ENCODE measurements at places on chromosomes 7 and 10.

DNA sequence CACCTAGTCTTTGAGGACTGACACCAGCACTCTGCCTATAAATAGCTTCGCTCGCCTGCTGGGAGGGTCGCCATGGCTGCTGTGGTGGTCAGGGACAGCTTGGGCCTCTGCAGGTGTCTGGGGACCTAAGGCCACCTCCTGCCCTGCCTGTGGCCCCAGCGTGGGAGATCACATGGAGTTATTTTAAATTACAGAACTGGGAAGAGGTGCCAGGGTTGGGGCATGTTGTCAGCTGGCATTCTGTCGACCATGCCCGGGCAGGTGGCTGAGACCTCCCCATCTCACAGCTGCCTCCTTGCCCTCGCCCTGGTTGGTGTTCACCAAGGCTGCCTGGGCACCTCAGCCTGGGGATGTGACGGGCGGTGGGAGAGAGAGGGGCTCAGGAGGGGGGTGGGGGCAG, 18.1 kb downstream of the SHH start:
- no peak for DNase-seq

DNA sequence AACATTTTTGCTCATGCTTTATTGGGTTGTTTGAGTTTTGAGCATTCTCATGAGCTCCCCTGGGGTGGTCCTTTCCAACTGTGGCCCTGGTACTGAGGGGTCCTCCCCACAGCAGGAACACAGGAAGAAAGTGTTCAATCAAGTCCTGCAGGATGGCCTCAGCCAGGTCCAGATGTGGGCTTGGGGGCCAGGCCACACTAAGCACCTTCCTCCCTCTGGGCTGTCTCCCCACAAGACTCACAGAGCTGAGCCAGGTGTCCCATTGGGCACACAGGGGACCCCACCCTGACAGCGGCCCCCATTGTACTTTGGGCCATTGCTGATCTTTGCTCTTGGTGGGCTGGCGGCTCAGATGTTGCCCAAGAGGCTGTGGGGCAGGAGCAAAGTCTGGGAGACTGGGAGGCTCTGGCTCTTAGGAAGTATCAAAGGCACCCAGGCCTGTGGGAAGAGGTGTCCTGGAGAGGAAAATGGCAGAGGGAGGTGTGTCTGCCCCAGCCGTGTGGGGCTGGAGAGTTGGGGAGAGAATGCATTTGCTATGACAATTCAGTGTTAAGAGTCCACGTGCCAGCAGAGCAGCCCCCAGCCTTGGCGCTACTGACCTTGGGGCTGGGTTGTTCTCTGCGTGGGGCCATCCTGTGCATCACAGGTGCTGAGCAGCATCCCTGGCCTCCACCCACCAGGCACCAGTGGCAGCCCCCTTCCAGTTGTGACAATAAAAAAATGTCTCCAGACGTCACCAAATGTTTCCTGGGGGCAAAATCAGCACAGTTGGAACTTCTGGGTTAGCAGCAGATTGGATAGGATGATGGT, 17.8 kb downstream of the SCART1 start:
- DNase-seq = no peak

DNA sequence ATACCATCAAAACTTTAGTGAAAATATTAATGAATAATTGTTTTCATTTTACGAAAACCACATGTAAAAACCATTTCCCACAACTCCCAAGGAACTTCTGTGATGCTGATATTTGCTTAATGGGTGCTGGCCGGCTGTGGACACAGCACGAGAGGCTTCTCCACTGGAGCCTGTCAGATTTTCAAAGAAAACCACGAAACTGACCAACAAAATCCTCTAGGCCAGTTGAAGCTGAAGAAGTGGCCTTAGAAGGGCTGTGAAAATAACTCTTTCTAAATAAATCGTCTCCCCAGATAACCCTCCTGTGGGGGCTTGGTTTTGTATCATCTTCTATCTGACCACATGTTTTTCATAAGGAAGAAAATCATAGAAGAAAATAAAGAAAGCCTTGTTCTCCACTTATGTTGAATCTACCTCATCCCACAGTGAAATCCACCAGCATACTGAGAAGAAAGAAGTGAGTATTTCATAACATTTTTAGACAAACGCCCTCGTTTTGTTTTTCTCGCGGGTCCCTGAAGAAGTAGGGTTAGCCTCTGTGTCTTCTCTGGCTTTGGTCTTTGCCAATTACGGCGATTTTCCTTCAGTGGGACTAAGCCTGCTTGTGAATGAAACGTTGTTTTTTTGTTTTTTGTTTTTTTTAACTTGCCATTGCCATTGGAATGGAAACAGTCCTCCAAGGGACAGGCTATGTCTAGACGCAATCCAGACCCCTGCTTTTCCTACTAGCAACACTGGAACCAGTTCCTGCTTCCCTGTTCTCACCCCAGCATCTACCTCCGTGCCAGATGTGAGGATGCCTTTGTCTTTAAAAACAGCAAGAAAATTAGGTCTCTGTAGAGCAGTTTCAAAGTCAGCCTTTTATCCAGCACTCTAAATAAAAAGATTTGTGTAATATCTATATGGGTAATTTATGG, 123.9 kb downstream of the ADAM12 start:
- DNase-seq = no peak

- DNase-seq = peak; percentile 24
Measured at GRCh38 chr7:157352516-157352915, 15.7 kb downstream of the DNAJB6 start.

DNA sequence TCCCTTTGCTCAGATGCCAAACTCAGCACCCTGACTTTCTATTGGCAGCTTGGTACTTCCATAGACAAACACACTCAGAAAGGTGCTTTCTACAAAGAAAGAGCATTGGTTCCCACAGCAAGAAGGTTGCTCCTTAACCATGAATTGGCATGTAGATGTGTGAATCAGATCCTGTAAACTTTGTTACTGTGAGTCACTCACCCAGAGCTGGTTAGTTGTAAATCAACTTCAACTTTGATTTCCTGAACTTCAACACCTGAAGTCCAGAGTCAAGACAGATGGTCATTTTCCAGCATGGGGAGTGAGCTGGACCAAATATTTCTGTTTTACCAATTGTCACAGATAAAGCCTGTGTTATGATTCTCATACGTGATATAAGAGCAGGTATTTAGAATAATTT, 797.2 kb downstream of the TNS3 start:
- DNase-seq = no peak

DNA sequence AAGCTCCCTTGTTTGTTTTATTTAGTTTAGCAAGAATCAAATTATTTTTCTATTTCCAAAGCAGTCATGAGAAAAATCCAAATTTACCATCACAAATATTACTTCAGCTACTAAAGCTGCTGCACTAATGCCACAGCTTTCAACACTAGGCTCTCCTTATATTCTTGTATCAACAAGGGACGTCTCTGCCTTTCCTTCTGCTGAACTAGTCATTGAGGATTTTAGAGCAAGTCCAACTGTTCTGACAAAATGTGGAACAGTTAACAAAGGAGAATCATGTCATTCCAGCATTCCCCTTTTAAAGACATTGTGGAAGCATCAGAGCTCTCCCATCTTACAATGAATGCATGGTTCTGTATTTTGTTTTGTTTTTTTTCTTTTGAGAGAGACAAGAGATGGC, 28.6 kb downstream of the FAM13C start:
- DNase-seq = no peak

DNA sequence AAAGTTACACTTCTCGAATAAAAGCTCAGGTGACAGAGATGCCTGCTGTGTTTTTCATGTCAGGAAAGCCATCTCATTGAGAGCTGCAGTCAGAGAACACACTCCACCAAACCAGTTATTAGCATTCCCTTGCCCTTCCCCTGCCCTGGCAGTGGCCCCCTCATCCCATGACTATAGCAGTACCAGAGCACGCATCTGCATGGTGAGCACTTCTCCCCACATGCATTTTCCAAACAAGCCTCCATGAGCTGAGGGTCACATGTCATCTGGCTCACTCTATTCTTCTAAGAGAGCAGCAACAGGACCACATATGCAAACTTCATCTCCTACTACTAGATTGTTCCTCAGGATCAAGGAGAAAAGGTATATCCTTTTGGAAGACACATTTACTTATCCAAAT, 42.4 kb upstream of the FGL2 start:
- no peak for DNase-seq
